Endothelial cell (in vitro differentiated cells): ENCODE measurements at places on chromosomes 12 and 14.

- DNase-seq, result no peak
These were observed 39.1 kb upstream of the STAB2 start for GRCh38 chr12:103547929-103548328.

- no peak for DNase-seq
These were observed 81.1 kb downstream of the SLC24A4 start for GRCh38 chr14:92404018-92404417.

GRCh38 chr12:122965851-122966742 is at the start of gene ABCB9:
TSS of gene ABCB9 (minus strand) at chr12:122966463. CDS start at chr12:122960235, 6,228 bp downstream.
- DNase-seq, result peak; percentile 96

DNA sequence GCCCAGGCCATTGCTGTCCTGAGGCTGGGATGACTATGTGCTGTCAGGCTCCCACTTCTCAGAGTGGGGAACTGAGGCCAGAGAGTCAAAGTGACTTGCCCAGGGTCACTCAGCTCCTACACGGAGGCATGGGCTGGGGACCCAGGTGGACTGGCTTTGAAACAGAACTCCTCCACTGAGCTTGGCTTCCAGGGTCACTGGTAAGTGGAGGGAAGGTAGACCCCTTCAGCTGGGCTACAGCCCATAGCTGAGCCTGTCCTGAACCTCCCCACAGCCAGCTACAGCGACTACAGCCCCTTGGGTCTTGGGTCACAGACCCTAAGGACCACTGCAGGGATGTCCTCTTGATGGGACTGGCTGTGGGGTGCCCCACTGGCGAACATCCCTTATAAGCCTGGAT is 40.3 kb upstream of the TRAF3 start:
- DNase-seq, result no peak

DNA sequence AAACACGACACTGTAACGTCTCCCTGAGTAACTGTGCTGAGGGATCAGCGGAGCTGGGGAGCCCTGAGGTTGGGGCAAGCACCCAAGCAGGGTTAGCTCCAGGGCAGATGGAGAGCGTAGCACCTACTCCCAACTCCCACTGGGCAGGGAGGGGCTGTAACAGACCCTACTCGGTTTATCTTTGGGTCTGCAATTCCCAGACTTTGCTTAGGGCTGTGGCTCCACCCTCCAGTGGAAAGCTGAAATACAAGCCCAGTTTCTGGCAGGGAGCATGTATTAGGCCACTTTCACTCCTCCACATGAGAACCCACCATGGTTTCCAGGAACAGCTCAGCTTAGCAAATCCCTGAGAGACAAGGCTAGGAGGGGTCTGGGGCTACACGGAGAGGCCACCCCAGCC is 17.3 kb upstream of the TC2N start:
- no peak for DNase-seq

- no peak for DNase-seq
These were observed 171.9 kb downstream of the CCDC59 start for GRCh38 chr12:82186282-82186681.

- no peak for DNase-seq
These were observed 97.0 kb downstream of the ZFP36L1 start for GRCh38 chr14:68695856-68696255.

DNA sequence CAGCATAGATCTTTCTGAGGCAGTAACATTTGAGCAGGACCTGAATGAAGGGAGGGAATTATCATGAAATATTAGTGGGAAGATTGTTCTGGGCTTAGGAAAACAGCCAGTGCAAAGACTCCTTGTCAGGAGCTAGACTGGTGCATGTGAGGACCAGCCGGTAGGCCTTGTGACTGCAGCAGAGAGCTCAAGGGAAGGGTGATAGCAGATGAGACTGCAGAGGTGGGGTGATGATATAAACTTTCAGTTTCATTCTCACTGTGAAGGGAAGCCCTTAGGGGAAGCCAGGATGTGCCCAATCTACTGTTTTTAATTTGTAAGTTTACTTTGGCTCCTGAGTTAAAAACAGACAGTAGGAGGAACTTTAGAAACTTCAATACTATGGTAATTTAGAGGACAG is 12.4 kb downstream of the IL22 start:
- DNase-seq, result no peak
